ENCODE measurements at places on chromosomes 7 and 10. TPM values are rescaled to one million over a fixed set of nuclear protein-coding genes. Genes with fewer than 3 reads are reported as not detected.

Gene GPAM
- total RNA-seq, result 5.5 TPM

Gene FKBP6
- total RNA-seq, result not detected

Gene SLC25A13
- 39.9 TPM for total RNA-seq

Gene DYDC2
- 0.09 TPM for total RNA-seq

Gene STAG3
- total RNA-seq, result 0.18 TPM

Gene SUGCT
- 0.94 TPM for total RNA-seq

Measured in A549 treated with AZD2906 at 1 μM for 4 hours (cell line).